ENCODE measurements at places on chromosomes 6 and 20. TPM values are rescaled to one million over a fixed set of nuclear protein-coding genes. Genes with fewer than 3 reads are reported as not detected.
A peak's percentile ranks its signal among the peaks of the same experiment; 100 is the strongest.

Gene SH3BGRL2
- 24.0 TPM for total RNA-seq

Gene KCNQ5
- total RNA-seq, result 0.30 TPM

- H3K27me3 ChIP-seq, result no peaks in the 10 kb centered on the region
- H3K4me1 ChIP-seq, result no peaks in the 10 kb centered on the region
- peak; percentile 36 for DNase-seq
Observed at GRCh38 chr20:56974499-56975250, 291.8 kb downstream of the BMP7 start.

DNA sequence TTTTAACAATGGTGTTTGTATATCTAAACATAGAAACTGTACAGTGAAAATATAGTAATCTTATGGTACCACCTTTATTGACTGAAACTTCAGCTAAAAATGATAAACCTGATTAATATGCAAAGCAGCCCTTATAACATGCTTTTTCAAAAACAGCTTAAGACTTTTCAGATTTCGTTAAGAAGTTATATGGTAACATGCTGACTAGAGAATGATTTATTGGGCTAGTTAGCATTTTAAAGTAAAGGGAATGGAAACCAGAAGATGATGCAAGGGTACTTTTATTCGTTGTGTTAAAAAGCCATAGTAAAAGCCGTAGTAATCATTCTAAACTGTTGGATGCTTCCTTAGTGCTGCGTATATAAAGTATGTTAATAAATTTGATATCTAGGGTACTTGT is 50.5 kb downstream of the CBFA2T2 start:
- H3K4me1 ChIP-seq, result peaks cover 12% of the 10 kb centered on the region
- no peak overlapping the region for H3K4me3 ChIP-seq
- H3K27ac ChIP-seq, result no peak overlapping the region
- H3K27me3 ChIP-seq, result no peaks in the 10 kb centered on the region
- no peaks in the 10 kb centered on the region for H3K36me3 ChIP-seq

GRCh38 chr6:167547751-167548150 is 222.9 kb downstream of the TTLL2 start:
- H3K27ac ChIP-seq, result no peak overlapping the region
- no peak overlapping the region for H3K4me3 ChIP-seq
- H3K4me1 ChIP-seq, result peaks cover 25% of the 10 kb centered on the region
- no peaks in the 10 kb centered on the region for H3K27me3 ChIP-seq
- no peak for DNase-seq
- H3K36me3 ChIP-seq, result no peaks in the 10 kb centered on the region

Gene PHACTR3
- 9.5 TPM for total RNA-seq

- H3K36me3 ChIP-seq, result peaks cover 31% of the 10 kb centered on the region
- H3K4me1 ChIP-seq, result no peaks in the 10 kb centered on the region
- no peak for DNase-seq
- no peaks in the 10 kb centered on the region for H3K27me3 ChIP-seq
Observed at GRCh38 chr6:166928644-166929541, 27.5 kb downstream of the RNASET2 start.

Gene LHFPL5
- total RNA-seq, result not detected

Gene PCMTD2
- 41.7 TPM for total RNA-seq

DNA sequence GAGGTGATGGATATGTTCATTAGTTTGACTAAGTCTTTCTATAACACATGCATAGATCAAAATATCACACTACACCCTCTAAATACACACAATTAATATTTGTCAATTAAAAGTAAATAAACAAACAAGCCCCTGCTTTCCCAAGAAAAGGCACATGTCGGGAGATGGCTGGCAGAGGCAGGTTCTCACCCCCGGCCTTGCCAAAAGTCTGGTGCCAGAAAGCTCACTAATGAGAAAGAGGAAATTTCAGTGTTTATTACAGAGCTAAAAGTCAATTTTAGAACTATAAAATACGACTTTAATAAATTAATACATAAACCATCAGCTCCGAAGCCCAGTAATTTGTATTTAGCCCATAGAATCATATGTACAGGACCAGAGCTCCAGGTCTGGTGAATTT is 404.7 kb downstream of the PTPRT start:
- H3K27ac ChIP-seq, result no peak overlapping the region
- no peaks in the 10 kb centered on the region for H3K4me1 ChIP-seq
- no peak overlapping the region for H3K4me3 ChIP-seq
- no peaks in the 10 kb centered on the region for H3K27me3 ChIP-seq
- no peaks in the 10 kb centered on the region for H3K36me3 ChIP-seq

DNA sequence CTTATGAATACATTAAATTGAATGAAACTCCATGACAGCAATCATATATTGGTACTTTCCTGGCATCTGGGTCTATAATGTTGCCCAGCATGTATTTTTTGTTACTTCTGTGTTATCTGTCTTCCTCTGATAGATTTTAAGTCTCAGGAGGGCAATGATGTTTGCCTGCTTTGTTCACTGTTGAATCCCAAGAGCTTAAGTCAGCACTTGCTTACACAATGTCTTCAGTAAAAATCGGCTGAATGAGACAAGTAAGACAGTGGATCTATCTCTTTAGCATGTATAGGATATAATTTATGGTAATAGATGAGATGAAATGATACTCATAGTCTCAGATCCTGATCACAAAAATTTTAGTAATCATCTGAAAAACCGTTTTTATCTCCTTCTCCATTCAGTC is 1034.9 kb upstream of the EPHA7 start:
- H3K4me1 ChIP-seq, result no peaks in the 10 kb centered on the region
- no peaks in the 10 kb centered on the region for H3K27me3 ChIP-seq
- H3K36me3 ChIP-seq, result no peaks in the 10 kb centered on the region
- no peak overlapping the region for H3K4me3 ChIP-seq
- no peak for DNase-seq
- H3K27ac ChIP-seq, result no peak overlapping the region

GRCh38 chr20:24771542-24772061 is 177.5 kb upstream of the CST7 start:
- H3K27ac ChIP-seq, result no peak overlapping the region
- no peaks in the 10 kb centered on the region for H3K27me3 ChIP-seq
- no peak overlapping the region for H3K4me3 ChIP-seq
- DNase-seq, result peak; percentile 19

- H3K27ac ChIP-seq, result no peak overlapping the region
- H3K4me3 ChIP-seq, result no peak overlapping the region
- DNase-seq, result no peak
- H3K4me1 ChIP-seq, result peaks cover 9% of the 10 kb centered on the region
- no peaks in the 10 kb centered on the region for H3K27me3 ChIP-seq
- no peaks in the 10 kb centered on the region for H3K36me3 ChIP-seq
Observed at GRCh38 chr20:57474816-57475215, 50.1 kb downstream of the CTCFL start.

- no peaks in the 10 kb centered on the region for H3K36me3 ChIP-seq
- H3K27ac ChIP-seq, result no peak overlapping the region
- DNase-seq, result no peak
- H3K4me1 ChIP-seq, result no peaks in the 10 kb centered on the region
- no peaks in the 10 kb centered on the region for H3K27me3 ChIP-seq
- H3K4me3 ChIP-seq, result no peak overlapping the region
Observed at GRCh38 chr6:169555971-169556617, 145.7 kb downstream of the WDR27 start.

Gene FAM217A
- not detected for total RNA-seq

DNA sequence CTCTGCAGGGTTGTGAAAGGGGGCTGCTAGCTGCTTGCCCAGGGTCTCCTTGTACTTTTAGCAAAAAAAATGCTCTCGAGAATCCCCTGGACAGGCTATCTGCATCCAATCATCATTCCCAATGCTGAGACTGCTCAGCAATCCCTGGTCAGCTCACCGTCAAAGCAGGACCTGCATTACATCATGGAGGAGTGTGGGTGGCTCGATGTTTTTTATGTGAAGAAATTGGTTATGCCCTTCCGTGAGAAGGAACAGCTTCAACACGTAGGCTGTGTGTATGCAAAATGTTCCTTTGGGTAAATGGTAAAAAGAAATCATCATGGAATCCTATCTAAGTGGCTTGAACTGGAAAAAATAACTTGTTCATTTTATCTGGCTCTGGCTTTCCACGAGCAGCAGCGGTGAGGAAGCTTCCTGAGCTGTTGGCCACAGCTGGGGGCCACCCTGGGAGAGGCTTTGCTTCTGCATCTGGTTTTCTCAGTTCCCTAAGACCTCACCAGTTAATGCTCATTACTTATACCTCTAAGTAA is 111.4 kb downstream of the FYN start:
- DNase-seq, result no peak
- no peak overlapping the region for H3K4me3 ChIP-seq
- no peaks in the 10 kb centered on the region for H3K36me3 ChIP-seq
- H3K27me3 ChIP-seq, result no peaks in the 10 kb centered on the region
- no peak overlapping the region for H3K27ac ChIP-seq

- no peak overlapping the region for H3K4me3 ChIP-seq
- H3K27ac ChIP-seq, result no peak overlapping the region
- H3K4me1 ChIP-seq, result peaks cover 8% of the 10 kb centered on the region
- H3K36me3 ChIP-seq, result no peaks in the 10 kb centered on the region
- no peak for DNase-seq
- no peaks in the 10 kb centered on the region for H3K27me3 ChIP-seq
Observed at GRCh38 chr6:43842231-43842794, 72.3 kb downstream of the VEGFA start.

- no peak overlapping the region for H3K4me3 ChIP-seq
- H3K27me3 ChIP-seq, result no peaks in the 10 kb centered on the region
- no peak for DNase-seq
Observed at GRCh38 chr6:8525370-8525769, 90.0 kb upstream of the SLC35B3 start.

DNA sequence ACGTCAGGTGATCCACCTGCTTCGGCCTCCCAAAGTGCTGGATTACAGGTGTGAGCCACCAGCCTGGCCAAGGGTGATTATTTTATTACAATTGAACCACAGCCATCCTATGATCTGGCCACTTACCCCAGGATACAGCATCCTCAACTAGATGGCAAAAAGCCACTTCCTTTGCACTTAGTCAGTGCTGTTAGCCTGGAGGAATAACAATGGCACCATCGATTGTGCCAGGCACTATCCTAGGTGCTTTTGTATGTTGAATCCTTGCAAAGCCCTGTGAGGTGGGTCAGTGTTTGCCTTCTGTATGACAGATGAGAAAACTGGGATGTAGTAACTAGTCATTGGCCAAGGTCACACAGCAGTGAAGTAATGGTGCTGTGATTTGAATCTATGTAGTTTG is 11.2 kb upstream of the TTPAL start:
- no peak for DNase-seq
- peaks cover 4% of the 10 kb centered on the region for H3K4me1 ChIP-seq
- no peak overlapping the region for H3K27ac ChIP-seq

DNA sequence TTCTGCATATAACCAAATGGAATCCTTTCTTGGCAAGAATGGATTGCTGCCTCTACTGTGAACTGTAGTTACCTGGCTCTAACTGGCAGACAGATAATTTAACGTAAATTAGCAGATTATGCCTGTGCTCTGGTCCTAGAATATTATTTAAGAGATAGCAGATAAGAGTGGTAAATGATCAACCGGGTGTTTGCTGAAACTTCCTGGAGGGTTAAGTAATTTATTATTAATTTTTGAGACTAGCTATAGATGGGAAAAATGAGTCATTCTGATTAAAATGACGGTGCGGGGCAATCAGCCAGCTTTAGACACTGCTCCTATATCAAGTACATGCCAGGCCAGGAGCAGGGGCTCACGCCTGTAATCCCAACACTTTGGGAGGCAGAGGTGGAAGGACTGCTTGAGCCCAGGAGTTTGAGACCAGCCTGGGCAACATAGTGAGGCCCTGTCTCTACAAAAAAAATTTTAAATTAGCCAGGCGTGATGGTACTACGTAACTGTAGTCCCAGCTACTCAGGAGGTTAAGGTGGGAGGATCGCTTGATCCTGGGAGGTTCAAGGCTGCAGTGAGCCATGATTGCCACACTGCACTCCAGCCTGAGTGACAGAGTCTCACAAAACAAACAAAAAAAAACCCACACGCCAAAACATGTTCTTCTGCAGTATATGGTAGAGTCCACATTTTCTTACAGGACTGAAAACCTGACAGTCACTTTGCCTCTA is 22.6 kb downstream of the B4GALT5 start:
- no peak overlapping the region for H3K27ac ChIP-seq
- H3K27me3 ChIP-seq, result no peaks in the 10 kb centered on the region

Data from upper lobe of left lung (tissue), 6 donors.